ENCODE measurements at places on chromosomes 1 and 21. TPM values are rescaled to one million over a fixed set of nuclear protein-coding genes. Genes with fewer than 3 reads are reported as not detected.

GRCh38 chr1:207839083-207839413 lies 71.9 kb downstream of the CD34 start:
- no peak for DNase-seq

DNA sequence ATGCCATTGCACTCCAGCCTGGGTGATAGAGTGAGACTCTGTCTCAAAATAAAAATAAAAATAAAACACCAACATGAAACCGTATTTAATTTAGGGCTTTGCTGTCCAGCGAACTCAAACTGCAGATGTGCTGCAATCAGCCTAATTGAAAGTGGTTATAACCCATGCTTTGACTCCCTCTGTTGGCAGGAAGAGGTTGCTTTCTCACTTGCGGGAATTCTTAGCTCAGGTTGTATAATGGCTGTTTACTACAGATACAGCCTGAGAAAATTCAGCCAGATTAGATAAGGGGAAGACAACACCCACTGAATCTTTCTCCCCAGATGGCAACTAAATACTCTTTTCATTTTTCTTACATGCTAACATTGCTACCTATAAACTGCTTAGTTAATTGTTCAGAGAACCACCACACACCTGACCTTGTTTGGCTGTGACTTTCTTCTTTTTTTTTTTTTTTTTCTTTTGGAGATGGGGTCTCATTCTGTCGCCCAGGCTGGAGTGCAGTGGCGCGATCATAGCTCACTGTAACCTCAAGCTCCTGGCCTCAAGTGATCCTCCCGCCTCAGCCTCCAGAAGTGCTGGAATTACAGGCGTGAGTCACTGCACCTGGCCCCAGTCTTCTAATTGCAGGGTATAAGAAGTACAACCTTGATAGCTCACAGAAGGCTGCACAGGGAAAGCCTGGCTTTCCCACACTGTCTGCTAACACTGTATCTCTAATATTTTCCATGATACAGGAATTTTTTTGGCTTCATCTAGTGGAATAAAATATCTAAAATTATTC lies 34.6 kb downstream of the DNTTIP2 start:
- DNase-seq: peak; percentile 69

GRCh38 chr1:202697038-202697437 lies 13.2 kb downstream of the SYT2 start:
- no peak for DNase-seq

DNA sequence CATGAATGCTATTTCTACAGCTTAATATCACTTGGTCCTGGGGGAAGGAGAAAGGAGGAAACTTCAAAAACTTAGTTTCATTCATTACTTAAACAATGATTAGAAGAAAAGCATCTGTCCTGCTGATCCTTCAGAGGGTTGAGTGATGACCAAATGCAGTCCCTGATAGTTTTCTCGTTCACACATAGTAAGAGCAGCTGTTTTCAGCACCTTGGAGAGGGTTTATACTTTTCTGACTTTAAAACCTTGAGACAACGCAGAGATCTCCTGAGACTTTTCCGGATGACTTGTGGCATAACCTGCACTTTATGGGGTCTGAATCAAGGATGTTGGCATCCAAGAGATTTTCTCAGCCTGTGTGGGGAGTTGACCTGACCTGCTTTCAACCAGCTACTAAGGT lies 94.0 kb upstream of the KCND3 start:
- DNase-seq: no peak

- no peak for DNase-seq
These were observed 96.7 kb downstream of the ESRRG start for GRCh38 chr1:216626394-216627067.

GRCh38 chr1:10074852-10075730 lies 42.3 kb downstream of the UBE4B start:
- DNase-seq: no peak

- peak; percentile 57 for DNase-seq
These were observed 50.1 kb downstream of the CHD5 start for GRCh38 chr1:6130036-6130435.

DNA sequence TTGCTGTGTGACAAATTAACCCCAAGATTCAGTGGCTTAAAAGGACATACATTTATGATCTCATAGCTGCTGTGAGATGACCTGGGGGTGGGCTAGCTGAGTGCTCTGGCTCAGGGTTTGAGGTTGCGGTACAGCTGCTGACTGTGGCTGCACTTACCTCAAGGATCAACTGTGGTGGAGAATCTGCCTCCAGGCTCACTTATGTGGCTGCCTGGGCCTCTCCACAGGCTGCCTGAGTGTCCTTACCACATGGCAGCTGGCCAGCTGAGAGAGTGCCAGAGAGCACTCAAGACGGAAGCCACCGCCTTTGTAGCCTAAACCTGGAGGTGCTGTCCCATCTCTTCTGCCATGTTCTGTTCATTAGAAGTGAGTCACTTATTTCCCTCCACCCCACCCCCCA lies 5.7 kb downstream of the LRRC71 start:
- no peak for DNase-seq

DNA sequence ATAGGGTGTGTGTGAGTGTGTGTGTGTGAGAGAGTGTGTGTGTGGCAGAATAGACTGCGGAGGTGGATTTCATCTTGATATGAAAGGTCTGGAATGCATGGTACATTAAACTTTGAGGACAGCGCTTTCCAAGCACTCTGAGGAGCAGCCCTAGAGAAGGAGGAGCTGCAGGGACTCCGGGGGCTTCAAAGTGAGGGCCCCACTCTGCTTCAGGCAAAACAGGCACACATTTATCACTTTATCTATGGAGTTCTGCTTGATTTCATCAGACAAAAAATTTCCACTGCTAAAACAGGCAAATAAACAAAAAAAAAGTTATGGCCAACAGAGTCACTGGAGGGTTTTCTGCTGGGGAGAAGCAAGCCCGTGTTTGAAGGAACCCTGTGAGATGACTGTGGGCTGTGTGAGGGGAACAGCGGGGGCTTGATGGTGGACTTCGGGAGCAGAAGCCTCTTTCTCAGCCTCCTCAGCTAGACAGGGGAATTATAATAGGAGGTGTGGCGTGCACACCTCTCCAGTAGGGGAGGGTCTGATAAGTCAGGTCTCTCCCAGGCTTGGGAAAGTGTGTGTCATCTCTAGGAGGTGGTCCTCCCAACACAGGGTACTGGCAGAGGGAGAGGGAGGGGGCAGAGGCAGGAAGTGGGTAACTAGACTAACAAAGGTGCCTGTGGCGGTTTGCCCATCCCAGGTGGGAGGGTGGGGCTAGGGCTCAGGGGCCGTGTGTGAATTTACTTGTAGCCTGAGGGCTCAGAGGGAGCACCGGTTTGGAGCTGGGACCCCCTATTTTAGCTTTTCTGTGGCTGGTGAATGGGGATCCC lies 18.3 kb upstream of the HDAC1 start:
- no peak for DNase-seq

DNA sequence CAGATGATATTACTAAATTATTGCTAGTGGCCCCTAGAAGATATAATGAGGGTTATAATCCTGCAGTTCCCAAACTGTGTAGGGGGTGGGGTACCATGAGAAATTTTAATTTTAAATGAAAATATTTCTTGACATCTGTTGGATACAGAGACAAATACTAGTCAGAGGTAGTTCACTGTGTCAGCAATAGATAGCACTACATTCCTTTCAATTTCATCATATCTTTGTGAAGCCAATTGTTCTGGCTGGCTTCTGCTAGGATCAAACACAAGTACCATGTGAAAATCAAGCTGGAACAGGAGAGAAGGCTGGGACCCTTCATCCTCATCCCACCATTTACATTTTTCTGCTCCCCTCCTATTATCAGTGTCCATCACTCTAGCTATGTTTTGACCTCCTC lies 208.1 kb downstream of the USH2A start:
- DNase-seq: no peak

The DCST1 gene
- polyA plus RNA-seq: 0.09 TPM

The GSTM5 gene
- 11.4 TPM for polyA plus RNA-seq
